ENCODE measurements at places on chromosomes 7 and 10.

DNA sequence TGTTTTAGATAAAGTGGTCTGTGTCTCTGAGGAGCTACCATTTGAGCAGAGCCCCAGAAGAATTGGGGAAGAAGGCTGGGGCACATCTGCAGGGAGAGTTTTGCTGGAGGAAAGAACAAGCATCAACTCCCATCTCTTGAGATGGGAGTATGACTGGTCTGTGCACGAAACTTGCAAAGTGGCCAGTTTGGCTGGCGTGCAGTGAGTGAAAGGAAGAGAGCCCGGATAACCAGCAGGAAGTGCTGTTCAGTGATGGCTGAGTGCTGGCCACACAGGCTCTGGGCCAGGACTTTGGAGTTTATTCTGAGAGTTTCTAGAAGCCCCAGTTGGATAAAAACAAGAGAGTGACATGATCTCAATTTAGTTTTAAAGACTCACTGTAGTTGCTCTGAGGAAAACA lies 34.4 kb upstream of the SVIL start:
- DNase-seq: no peak

GRCh38 chr7:108091461-108091831 lies 38.7 kb downstream of the LAMB4 start:
- DNase-seq: no peak

DNA sequence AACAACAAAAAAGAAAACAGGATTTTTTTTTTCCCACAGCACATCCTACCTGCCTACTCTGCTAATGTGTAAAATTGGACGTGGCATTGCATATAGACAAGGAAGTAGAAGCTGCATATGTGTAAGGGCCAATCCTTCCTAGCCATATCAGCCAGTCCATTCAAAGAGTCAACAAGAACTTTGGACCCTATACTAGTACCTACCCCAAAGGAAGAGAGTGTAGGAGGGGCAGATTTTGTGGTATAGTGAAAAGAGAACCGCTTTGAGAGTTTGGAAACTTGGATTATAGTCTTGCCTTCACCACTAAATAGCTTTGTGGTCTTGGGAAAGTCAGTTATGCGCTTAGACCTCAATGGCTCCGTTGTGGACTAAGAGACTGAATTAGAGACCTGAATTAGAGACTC lies 12.1 kb upstream of the MCU start:
- no peak for DNase-seq

- DNase-seq: no peak
Measured at GRCh38 chr7:36298106-36298505, 91.6 kb upstream of the ANLN start.

GRCh38 chr10:110461530-110461929 lies 36.2 kb upstream of the DUSP5 start:
- no peak for DNase-seq

DNA sequence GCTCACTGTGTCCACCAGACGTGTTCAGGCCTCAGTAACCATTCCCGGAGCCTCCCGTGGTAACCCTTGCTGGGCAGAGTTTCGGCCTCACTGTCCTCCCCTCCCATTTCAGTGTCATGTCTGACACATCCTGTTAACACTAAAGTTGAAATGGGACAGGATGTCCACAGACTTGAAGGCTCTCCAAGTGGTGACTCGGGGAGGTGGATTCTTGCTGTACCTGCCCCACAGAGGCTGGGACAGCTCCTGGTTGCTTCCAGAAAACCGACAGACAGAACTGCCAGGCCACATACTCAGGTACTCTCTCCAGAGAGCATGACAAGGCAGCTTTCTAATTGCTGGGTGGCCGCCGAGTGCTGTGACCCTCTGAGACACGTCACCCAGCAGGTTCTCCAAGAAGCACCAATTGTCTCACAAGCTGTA lies 17.9 kb upstream of the CYTH3 start:
- no peak for DNase-seq

GRCh38 chr10:71493741-71494140 lies 97.0 kb downstream of the CDH23 start:
- no peak for DNase-seq

DNA sequence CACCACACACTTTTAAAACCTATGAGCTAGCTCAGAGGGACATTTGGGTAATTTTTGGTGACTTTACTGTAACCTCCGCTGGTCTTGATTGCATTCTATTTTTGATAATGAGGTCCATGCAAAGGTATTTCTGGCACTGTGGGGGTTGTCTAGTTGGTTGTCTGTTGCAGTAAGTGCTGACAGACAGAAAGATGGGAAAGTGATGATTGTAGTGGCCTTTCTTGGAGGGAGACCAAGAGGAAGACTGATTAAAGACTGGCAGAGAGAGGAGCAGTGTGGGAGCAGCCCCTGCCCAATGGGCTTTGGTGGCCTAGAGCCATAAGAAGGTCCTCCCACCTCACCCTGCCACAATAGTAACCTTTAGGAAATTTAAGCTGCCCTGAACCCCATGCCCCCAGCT lies 173.4 kb upstream of the CTBP2 start:
- no peak for DNase-seq

- DNase-seq: no peak
Measured at GRCh38 chr7:92766461-92767003, 69.8 kb downstream of the CDK6 start.

GRCh38 chr7:131717181-131717580 lies 160.8 kb upstream of the PODXL start:
- DNase-seq: no peak

Measured in SK-N-MC (cell line).